ENCODE measurements at places on chromosomes 11 and 22.

DNA sequence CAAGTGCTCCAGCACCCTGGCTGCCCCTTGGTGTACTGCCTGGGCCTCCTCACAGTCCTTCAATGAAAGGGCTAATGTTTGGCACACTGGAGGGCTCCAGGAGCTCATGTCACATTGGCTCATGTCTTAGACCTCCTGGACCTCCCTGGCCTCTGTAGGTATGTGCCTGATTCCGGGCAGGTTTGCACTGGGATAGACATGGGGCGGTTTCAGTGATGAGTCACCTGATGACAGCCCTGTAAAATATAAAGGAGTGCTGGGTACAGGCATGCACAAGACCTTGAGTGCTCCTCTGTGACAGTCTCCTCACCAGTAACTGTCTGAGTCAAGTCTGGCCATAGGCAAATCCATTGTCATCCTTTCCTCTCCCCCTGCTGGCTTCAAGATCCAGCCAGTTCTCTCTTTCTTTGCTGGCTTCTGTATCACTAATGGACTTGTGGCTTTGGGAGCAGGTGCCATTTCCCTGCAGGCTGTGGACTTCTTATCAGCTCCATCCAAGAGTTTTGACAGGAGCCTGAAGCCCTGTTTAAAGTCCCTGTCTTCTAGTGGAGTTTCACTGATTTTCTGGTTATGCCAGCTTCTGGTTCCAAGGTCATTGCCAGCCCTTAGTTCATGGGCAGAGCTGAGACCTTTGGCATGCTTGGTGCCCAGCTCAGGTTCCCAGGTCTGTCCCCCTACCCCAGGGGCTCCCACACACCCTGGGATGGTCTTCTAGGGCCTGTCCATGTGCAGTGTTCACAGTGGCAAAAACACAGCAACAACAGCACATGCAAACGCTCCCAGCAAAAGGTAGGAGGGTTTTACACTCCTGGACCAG is 22.7 kb upstream of the P2RY2 start:
- DNase-seq: no peak

GRCh38 chr22:25970999-25971811 is 198.1 kb upstream of the SEZ6L start:
- DNase-seq: no peak

GRCh38 chr11:11496879-11497278 is 124.9 kb downstream of the GALNT18 start:
- no peak for DNase-seq

DNA sequence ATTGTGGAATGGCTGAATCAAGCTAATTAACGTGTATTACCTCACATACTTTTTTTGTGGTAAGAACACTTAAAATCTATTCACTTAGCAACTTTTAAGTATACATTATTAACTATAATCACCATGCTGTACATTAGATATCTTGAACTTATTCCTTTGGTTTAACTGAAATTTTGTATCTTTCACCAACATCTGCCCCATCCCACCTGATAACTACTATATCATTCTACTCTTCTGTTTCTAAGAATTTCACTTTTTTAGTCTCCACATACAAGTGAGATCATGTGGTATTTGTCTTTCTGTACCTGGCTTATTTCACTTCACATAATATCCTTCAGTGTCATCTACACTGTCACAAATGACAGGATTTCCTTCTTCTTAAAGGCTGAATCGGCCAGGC is 17.1 kb upstream of the VWA5A start:
- no peak for DNase-seq

Measured in activated T-cell treated with anti-CD3 and anti-CD28 coated beads for 48 hours (primary cell).